H54 (cell line): ENCODE measurements at places on chromosomes 12 and 14.

- no peak for DNase-seq
Measured at GRCh38 chr12:11672256-11673191, 23.1 kb downstream of the ETV6 start.

DNA sequence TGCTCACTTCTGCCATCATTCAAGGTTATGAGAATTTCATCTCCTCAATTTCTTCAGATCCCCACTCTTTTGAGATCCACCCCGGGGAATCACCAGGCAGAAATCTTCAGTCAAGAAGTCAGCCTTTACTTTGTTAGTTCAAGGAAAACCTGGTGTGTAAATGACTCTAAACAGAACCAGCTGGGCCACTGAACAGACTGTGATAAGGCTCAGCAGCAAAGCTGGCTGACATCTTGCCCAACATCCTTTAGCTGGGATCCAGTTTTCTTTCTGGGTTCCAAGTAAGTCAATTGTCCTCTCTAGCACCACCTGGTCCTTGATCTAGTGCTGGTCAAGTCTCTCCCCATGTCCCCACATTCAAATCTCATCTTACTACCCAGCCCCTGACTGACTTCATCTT, 11.6 kb downstream of the CLMN start:
- DNase-seq: no peak

DNA sequence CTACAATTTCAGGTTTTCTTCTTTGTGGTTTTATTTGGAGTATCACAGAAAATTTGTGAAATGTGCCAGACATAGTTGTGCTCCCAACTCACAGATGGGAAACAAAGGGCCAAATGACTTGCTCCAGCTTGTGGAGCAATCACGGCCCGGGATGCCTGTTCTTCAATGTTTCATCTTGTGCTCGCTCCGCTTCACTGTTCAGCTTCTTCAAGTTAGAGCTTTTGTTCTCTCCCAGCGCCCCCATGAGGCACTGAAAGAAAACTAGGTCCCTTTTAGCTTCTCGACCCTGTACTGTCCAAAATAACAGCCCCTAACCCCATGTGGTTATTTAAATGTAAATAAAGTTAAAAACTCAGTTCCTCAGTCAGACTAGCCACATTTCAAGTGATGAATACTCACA, 187.9 kb upstream of the STXBP6 start:
- DNase-seq: no peak

- no peak for DNase-seq
Measured at GRCh38 chr12:58918469-58918844, 1.8 kb downstream of the LRIG3 start.

DNA sequence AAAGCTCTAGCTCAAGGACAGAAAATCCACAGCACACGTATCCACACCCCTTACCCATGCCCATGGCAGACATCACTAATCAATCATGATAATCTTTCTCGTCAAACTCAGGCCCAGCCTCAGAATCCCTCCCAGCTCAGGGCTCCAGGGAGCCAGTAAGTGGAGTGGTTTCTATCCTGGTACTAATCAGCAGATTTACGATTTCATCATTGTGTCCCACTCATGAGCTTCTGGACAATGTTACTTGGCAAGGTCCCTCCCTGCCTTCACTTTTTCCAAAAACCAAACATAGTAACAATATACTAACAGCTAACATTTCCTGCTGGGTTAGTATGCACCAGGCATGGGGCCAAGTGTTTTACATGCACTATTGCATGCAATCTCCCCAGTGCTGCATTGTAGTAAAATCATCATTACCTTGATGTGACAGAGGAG, 45.8 kb upstream of the NCOR2 start:
- no peak for DNase-seq

DNA sequence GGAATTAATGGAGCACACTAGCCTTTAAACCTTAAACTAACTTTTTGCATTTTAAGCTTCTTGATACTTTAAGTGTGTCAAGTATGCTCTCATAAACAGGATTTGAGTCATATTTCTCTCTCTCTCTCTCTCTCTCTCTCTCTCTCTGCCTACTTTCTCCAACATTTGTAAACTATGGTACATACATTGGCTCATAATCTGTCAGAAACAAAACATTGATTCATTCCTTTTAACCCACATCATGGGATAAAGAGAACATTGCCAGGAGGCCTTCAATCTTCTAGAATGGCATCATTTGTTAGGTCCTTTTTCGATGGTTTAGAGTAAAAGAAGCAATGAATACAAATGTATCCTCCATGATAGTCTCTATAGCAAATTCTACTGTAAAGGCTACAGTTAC, 81.6 kb upstream of the RERGL start:
- DNase-seq: no peak

GRCh38 chr12:6177642-6178358, 22.4 kb upstream of the CD9 start:
- DNase-seq: no peak

DNA sequence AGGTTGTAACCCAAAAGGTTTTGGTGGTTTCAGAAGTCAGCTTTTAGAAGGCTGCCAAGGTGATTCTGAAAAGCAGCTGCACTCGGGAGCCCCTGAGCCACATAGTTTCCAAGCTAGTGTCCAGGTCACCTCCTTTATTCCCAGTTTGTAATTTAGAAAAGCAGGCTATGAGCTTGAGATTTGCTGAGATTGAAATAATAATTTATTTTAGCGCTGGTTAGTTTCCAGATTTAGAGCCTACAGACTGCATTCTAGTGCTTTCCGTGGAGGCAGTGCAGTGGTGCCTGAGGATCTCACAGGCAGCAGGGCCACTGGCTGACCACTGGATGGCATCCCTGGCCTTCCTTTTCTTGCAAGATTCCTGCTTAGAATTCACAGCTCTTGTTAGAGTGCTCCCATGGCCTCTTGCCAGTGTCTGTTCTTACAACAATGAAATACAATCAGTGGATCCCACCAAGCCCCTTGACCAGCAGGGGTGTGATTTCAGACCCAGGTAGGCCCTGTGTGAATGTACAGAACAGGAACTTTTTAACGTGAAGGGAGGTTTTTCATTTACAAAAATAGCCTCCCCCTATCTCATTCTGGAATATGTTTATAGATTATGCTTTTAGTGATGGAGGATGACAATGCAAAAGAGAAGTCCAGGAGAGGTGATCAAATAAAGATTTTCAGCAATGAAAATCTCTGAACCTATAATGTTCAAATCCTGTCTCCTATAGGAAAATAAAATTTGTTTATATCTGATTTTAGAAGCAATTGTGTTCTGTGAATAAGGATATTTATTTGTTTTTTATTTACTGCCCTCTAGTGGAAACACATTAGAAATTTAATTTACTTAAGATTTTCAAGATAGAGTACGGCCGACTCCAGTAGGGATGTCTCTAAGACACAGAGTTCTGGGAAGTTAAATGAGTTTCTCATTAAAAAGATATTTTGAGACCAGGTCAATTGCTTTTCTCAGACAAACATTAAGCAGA, 362.1 kb upstream of the STXBP6 start:
- no peak for DNase-seq

DNA sequence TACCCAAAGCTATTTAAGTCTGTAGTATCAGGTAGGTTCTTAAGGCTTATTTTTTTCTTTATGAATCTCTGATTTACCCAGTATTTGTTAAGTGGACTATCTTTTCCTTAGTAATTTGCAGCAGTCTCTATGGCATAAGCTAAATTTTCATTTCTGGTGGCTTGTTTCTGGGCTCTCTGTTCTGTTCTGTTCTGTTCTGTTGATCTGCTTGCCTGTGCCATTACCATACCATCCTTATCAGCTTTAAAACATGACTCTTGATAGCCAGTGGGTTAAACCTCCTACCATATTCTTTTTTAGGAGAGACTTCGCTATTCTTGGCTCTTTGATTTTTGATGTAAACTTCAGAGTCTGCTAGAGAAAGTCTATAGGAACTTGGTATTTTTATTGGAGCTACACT, 46.8 kb downstream of the PCNX1 start:
- DNase-seq: no peak

DNA sequence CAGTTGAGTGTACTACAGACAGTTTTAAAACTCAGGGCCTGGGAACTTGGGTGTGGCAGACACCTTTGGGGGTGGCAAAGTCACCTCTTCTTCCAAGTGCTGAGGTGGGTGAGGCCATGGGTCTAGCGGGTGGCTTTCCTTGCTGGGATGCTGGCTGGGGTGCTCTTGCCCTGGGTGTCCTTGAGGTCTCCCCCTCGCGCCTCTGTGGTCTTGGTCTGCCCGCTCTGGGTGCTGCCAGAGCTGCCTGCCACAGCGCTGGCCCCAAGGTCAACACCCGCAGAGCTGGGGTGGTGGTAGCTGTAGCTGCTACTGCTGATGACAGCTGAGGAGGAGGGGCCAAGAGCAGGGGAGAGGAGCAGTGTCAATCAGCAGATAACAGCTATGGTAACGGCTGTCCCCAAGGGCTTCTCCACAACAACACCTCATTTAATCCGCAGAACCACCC, 6.8 kb downstream of the KRT74 start:
- DNase-seq: no peak

- DNase-seq: peak; percentile 70
Measured at GRCh38 chr12:65495233-65495632, 216.8 kb downstream of the MSRB3 start.

DNA sequence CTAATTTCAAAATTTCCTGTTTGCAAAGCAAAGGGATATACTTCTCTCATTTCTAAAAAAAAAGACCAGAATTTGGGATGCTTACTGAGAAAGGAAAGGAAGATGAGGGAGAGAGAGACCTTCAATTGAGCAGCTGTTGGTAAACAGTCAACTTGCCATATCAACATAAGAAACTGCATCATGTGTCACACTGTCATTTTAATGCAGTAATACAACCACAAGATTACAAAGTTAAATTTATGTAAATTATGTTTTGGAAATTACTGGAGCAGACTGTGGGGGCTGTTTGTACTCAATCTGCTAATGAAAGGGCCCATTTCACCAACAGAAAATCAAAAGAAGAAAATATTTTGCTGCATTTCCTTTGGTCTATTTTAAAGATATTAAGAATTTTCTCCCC, 370.4 kb upstream of the TMPO start:
- no peak for DNase-seq

GRCh38 chr14:88380405-88380804, 5.1 kb upstream of the SPATA7 start:
- DNase-seq: no peak

GRCh38 chr14:21846227-21846885, 172.7 kb upstream of the OR4E1 start:
- no peak for DNase-seq
